Lower lobe of right lung (tissue), 2 donors: ENCODE measurements at places on chromosomes 13 and 19. TPM values are rescaled to one million over a fixed set of nuclear protein-coding genes. Genes with fewer than 3 reads are reported as not detected.

DNA sequence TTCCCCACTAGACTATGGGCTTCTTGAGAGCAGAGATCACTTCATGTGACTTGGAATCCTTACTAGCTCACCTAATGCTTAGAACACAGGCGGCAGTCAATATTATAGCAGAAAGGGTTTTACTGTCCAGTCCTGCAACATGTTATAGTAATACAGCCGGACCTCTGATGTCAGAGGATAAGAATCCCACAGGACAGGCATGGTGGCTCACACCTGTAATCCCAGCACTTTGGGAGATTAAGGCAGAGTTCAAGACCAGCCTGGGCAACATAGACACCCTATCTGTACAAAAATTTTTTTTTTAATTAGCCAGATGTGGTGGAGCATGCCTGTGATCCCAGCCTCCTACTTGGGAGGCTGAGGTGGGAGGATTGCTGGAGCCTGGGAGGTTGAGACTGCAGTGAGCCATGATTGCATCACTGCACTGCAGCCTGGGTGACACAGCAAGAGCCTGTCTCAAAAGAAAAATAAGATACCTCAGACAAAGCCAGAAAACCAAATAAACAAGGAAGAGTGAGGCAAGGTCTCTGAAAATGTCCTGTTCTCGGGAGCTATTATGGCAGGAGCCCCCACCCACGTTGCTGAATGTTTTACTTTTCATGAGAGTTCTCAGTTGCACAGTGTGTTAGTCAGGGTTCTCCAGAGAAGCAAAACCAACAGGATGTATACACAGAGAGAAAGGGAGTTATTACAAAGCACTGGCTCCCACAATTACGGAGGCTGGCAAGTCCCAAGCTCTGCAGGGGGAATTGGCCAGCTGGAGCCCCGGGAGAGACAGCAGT, 100.8 kb downstream of the UBL3 start:
- no peaks in the 10 kb centered on the region for H3K27me3 ChIP-seq
- H3K4me1 ChIP-seq: no peaks in the 10 kb centered on the region
- no peak overlapping the region for H3K27ac ChIP-seq

DNA sequence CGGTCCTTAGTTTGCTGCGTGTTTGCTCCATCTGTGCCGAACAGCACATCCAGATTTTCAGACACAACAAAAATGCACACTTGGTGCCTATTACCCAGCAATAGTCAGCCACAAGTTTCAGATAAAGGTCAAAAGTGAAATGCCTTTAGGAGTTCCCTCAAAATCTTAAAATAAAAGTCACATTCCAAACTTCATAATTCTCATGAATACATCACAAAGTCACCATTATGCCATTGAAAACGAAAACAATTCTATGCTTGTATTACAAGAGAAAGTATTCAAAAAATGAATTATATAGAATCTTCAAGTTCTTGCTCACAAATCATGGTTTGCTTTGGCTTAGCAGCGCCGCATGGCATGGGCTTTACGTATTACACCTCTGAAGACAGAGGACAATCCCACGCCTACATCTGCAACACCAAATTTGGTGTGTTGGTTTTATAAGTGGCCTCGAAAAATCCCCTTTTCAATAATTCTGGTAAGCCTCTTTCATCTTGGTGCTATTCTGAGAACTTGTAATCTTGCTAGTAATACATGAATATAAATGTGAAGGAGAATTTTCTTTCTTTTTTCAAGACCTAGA, 26.6 kb downstream of the COL4A1 start:
- DNase-seq: no peak
- H3K27me3 ChIP-seq: no peaks in the 10 kb centered on the region
- no peak overlapping the region for H3K4me3 ChIP-seq

The MTUS2 gene
- total RNA-seq: 0.21 TPM

- no peak for DNase-seq
- H3K27ac ChIP-seq: no peak overlapping the region
- H3K4me1 ChIP-seq: no peaks in the 10 kb centered on the region
- H3K36me3 ChIP-seq: no peaks in the 10 kb centered on the region
- no peak overlapping the region for H3K4me3 ChIP-seq
Measured at GRCh38 chr19:27522223-27522622, 1690.7 kb downstream of the UQCRFS1 start.

GRCh38 chr19:55544776-55545439, 435 bp downstream of the SBK3 start:
- H3K36me3 ChIP-seq: no peaks in the 10 kb centered on the region
- no peak overlapping the region for H3K4me3 ChIP-seq
- H3K4me1 ChIP-seq: peaks cover 14% of the 10 kb centered on the region
- H3K27ac ChIP-seq: no peak overlapping the region
- peaks cover 4% of the 10 kb centered on the region for H3K27me3 ChIP-seq
- DNase-seq: no peak

DNA sequence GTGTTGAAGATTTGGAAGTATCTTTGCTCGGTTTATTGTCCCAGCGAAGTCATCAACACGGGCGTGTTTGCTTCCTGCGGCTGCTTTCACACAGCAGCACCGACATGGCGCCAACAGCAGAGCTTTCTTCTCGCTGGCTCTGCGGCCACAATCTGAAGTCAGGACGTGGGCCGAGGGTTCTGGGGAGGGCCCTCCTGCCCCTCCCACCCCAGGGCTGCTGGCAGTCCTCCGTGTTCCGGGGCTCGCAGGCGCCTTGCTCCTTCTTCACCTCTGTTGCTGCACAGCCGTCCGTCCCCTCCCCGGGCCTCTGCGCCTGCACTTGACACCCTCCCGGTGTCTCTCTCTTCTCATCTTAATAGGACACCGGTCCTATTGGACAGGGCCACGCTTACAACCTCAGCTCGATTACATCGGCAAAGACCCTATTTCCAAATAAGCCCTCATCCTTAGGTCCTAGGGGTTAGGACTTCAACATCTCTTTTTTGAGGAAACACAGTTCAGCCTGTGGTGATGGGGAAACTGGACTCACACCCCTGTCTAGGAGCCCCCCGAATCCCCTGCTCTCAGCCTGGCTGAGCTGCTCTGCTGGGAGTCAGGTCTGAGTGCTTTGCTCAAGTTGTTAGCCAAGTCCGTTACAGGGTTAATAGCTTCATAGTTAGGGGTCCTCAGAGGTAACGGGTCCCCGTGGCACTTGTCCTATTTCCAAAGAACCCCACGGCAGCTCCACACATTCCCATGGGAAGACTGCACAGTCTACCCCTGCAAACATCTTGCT, 2.7 kb upstream of the TEX29 start:
- no peak overlapping the region for H3K27ac ChIP-seq
- H3K4me1 ChIP-seq: no peaks in the 10 kb centered on the region
- peaks cover 8% of the 10 kb centered on the region for H3K36me3 ChIP-seq
- no peaks in the 10 kb centered on the region for H3K27me3 ChIP-seq
- DNase-seq: no peak
- no peak overlapping the region for H3K4me3 ChIP-seq

The TNNT1 gene
- not detected for total RNA-seq

- H3K4me1 ChIP-seq: no peaks in the 10 kb centered on the region
- DNase-seq: peak; percentile 73
- peaks cover 4% of the 10 kb centered on the region for H3K27me3 ChIP-seq
- H3K27ac ChIP-seq: no peak overlapping the region
Measured at GRCh38 chr19:5403968-5404640, 51.1 kb upstream of the ZNRF4 start.

The SPACA4 gene
- not detected for total RNA-seq

DNA sequence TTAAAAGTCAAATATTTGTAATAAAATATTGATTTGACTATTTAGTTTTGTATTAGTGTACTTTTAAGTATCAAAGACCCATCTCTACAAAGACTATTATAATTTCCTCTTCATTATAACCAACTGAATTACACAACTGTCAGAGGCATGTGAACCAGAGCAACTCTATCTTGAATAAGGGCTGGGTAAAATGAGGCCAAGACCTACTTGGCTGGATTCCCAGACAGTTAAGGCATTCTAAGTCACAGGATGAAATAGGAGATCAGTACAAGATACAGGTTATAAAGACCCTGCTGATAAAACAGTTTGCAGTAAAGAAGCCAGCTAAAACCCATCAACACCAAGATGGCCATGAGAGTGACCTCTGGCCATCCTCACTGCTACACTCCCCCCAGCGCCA, 36.2 kb upstream of the ATP12A start:
- H3K27me3 ChIP-seq: no peaks in the 10 kb centered on the region
- no peaks in the 10 kb centered on the region for H3K36me3 ChIP-seq
- no peak overlapping the region for H3K27ac ChIP-seq
- no peak for DNase-seq
- no peak overlapping the region for H3K4me3 ChIP-seq
- H3K4me1 ChIP-seq: no peaks in the 10 kb centered on the region

The MTRF1 gene
- 13.7 TPM for total RNA-seq

DNA sequence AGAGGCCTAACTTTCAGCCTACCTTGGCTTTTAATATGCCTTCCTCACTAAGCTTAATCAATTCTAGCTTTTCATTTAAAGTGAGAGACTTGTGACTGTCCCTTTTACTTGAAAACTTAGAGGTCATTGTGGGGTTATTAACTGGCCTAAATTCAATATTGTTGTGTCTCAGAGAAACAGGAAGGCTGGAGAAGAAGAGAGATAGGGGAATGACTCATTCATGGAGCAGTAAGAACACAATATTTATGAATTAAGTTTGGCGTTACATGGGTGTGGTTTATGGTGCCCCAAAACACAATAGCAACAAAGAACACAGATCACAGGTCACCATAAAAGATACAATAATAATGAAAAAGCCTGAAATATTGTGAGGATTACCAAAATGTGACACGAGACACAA, 612.1 kb downstream of the TBC1D4 start:
- H3K4me3 ChIP-seq: no peak overlapping the region
- H3K27me3 ChIP-seq: no peaks in the 10 kb centered on the region
- H3K27ac ChIP-seq: no peak overlapping the region
- H3K36me3 ChIP-seq: no peaks in the 10 kb centered on the region
- DNase-seq: no peak
- H3K4me1 ChIP-seq: no peaks in the 10 kb centered on the region

GRCh38 chr19:14405758-14406644, 13.1 kb downstream of the DDX39A start:
- H3K4me3 ChIP-seq: peak overlapping the region; percentile 33
- peak overlapping the region; percentile 61 for H3K27ac ChIP-seq
- peaks cover 21% of the 10 kb centered on the region for H3K4me1 ChIP-seq
- no peaks in the 10 kb centered on the region for H3K27me3 ChIP-seq
- H3K36me3 ChIP-seq: peaks cover 100% of the 10 kb centered on the region

The DAND5 gene
- total RNA-seq: 0.32 TPM

The TTYH1 gene
- not detected for total RNA-seq

The GRIK5 gene
- 0.41 TPM for total RNA-seq

- no peak overlapping the region for H3K27ac ChIP-seq
- no peaks in the 10 kb centered on the region for H3K36me3 ChIP-seq
- H3K4me1 ChIP-seq: no peaks in the 10 kb centered on the region
- H3K27me3 ChIP-seq: no peaks in the 10 kb centered on the region
- H3K4me3 ChIP-seq: no peak overlapping the region
Measured at GRCh38 chr13:66805657-66806056, 424.5 kb downstream of the PCDH9 start.

GRCh38 chr13:73740666-73741065, 393.5 kb downstream of the KLF12 start:
- H3K27ac ChIP-seq: no peak overlapping the region
- no peaks in the 10 kb centered on the region for H3K36me3 ChIP-seq
- no peak for DNase-seq
- no peak overlapping the region for H3K4me3 ChIP-seq

DNA sequence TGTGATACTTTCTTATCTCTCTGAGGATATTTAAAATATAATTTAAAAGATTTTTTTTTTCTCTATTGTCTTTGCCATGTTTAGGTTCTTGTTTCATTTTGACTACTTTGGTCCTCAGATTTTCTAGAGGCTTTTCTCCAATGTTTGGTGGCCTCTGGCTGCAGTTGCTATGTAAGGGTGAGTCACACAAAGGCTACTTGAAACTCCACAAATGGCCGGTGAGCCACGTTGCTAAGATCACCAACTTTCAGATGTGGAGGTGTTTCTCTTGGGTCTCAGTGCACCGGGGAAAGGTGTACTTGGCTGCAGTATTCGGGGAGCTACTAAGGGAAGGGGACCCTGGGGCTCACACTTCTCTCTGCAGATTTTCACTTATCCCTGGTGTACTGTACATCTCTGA, 248.1 kb downstream of the HS6ST3 start:
- H3K27ac ChIP-seq: no peak overlapping the region
- no peaks in the 10 kb centered on the region for H3K36me3 ChIP-seq
- no peaks in the 10 kb centered on the region for H3K27me3 ChIP-seq
- DNase-seq: no peak
- H3K4me1 ChIP-seq: no peaks in the 10 kb centered on the region

The FSD1 gene
- 0.62 TPM for total RNA-seq

The LMTK3 gene
- 7.1 TPM for total RNA-seq

The COL5A3 gene
- 8.9 TPM for total RNA-seq

The SIGLEC10 gene
- 17.4 TPM for total RNA-seq

The PBX4 gene
- total RNA-seq: 3.7 TPM

- H3K4me1 ChIP-seq: peaks cover 6% of the 10 kb centered on the region
- DNase-seq: no peak
- no peak overlapping the region for H3K4me3 ChIP-seq
- no peaks in the 10 kb centered on the region for H3K27me3 ChIP-seq
- no peak overlapping the region for H3K27ac ChIP-seq
Measured at GRCh38 chr13:31016342-31017325, 84.2 kb downstream of the TEX26 start.

DNA sequence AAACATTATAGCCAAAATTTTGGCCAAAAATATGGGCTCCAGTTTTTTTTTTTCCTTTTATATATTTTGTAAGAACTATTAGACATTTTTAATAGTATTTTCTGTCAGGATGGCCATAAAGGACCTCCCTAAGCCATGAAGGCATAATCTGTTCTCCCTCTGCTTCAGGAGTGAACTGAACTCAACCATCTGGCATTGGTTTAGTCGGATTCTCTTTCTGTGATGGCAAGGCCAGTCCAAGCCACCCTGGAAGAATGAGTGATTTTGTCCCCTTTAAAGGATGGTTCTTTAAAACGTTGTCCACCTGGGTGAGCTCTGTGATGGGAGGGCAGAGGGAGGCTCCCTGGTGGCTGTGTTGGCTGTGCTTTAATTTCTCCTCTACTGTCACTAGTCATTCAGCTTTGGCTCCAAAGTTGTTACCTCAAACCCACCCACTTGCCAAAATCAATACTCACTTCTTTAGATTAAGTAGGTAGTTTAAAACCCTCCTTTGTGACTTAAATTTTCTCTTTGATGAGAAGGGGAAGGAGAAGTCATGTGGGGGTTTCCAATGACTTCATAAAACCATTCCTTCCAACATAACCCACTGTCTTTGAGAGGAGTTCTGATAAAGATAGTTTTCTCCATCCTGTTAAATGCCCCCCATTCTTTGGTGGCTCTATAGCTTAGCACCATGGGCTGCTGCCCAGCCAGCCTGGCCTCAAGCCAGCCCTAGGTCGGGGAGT, 4.4 kb downstream of the TNFRSF19 start:
- no peak for DNase-seq
- no peak overlapping the region for H3K4me3 ChIP-seq
- no peaks in the 10 kb centered on the region for H3K36me3 ChIP-seq
- H3K4me1 ChIP-seq: peaks cover 5% of the 10 kb centered on the region
- no peak overlapping the region for H3K27ac ChIP-seq

The PNMA8A gene
- total RNA-seq: 1.5 TPM
